ENCODE measurements at places on chromosomes 11 and 22.

GRCh38 chr11:44608991-44609782, 43.7 kb downstream of the CD82 start:
- DNase-seq, result no peak

GRCh38 chr11:128190312-128190711, 397.0 kb downstream of the ETS1 start:
- no peak for DNase-seq

DNA sequence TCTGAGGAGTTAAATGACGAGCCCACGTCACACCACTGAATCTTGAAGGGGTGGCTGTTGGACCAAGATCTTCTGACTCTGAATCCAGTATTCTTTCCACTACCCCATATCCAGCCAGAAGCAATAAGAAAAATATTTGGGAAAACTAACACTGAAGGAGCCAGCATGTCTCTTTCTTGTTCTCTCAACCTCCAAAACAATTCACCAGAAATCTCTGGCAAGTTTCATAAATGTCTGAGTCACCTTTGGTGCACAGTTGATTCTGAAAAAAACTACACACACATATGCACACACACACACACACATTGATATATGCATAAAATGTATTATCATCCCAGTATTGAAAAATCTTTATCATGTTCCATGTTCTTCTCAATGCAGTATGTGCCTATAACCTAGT, 104.3 kb upstream of the BLID start:
- no peak for DNase-seq

- DNase-seq, result no peak
Measured at GRCh38 chr11:86737737-86738136, 62.6 kb upstream of the PRSS23 start.

DNA sequence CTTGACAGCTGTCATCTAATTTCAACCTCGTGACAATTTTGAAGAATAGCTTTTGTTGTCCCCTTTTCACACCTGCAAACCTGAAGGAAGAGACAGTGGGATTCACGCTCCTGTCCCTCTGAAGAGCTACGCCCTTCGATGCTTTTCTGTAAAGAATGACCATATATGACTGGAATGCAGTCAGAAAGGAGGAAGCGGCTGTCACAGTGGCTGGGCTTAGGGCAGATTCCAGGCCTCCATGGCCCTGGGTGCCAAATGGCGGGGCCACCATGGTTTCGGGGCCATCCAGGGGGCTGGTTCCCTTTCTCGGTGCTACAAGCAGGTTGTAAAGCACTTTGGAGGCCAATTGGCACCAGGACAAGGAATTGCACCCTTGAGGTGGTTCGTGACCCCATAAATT, 22.2 kb upstream of the FGF19 start:
- no peak for DNase-seq
